ENCODE measurements at places on chromosomes 1 and 21.

- DNase-seq = no peak
These were observed 2.7 kb downstream of the CACNA1E start for GRCh38 chr1:181486098-181486420.

DNA sequence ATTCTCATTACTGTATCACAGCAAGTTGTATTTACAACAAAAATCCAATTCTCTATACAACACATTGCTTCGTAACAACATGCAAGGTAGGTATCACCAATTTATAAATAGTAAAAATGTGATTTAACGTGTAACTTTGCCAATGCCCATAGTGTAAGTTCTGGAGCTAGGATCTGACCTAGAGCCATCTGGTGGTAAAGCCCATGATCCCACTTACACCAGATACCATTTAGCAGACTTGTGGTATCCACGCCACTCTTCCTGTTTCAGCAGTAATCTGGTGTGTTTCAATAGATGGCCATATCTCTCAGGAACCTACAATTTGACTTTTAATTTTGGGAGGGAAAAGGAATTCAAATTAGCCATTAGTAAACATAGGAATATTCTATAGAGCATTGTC lies 10.2 kb downstream of the SETSIP start:
- DNase-seq = no peak

GRCh38 chr1:223270155-223270554 lies 93.8 kb downstream of the SUSD4 start:
- no peak for DNase-seq

- DNase-seq = no peak
These were observed 439.4 kb downstream of the CAMTA1 start for GRCh38 chr1:7224644-7225043.

DNA sequence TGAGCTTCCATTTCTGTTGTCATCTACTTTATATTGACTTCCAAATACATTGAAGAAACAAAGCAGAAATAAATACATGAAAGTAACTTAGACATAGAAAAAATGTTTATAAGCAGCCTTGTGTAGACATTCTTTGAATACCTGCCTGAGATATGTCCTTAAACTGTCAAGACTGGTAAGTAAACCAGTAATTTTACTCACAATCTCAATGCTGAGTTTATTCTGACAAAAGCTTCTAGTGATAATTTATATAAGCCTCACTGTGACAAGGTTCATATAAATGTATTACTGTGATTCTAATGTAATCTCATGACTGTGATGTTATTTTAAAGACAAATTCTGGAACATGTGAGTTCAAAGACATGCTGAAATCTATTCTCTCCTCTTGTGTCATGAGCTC lies 516.7 kb upstream of the B3GALT2 start:
- DNase-seq = no peak

DNA sequence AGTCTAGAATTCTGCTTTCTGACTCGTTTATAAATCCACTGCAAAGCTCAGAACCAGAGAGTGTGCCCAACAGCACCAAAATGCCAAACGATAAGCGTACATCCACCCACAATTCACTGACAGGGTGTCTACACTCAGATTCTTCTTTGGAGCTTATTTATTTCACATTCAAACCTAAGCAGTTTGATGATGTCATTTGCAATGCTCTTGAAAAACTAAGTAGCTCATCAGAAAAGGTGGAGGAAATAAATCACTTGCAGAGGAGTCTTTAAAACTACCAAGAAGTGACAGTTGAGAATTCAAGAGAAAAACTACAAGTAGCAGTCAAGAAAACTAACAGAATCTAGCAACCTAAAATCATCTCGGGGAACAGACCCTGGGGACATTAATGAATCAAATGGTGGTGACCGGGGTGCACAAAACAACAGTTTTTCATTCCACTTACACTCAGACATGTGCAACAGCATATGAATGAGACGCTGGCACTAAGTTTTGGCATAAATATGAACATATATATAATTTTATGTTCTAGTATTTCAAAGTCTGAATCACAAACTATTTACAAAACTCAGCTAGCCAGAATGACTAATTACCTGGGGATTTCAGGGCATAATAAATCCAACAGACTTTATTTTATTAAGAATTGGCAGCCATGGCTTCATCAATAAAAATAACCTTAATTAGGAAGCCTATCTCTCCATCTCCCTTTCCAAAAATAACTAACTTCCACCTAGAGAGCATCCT lies 119.4 kb downstream of the SIPA1L2 start:
- no peak for DNase-seq

DNA sequence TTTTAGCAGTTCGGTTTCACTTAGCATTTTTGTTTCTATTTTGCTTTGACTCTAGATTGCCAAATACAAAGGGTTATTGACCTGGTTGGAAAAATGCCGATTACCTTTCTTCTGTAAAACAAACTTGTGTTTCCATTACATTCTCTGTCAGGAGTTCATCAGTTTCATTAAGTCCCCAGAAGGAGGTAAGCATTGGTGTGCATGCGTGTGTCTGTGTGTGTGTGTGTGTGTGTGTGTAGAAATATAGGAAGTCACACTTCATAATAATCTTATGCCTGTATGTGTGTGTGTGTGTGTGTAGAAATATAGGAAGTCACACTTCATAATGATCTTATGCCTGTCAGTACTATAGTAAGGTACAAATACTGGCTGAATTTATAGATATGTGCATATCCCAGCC lies 10.0 kb downstream of the RGSL1 start:
- no peak for DNase-seq

DNA sequence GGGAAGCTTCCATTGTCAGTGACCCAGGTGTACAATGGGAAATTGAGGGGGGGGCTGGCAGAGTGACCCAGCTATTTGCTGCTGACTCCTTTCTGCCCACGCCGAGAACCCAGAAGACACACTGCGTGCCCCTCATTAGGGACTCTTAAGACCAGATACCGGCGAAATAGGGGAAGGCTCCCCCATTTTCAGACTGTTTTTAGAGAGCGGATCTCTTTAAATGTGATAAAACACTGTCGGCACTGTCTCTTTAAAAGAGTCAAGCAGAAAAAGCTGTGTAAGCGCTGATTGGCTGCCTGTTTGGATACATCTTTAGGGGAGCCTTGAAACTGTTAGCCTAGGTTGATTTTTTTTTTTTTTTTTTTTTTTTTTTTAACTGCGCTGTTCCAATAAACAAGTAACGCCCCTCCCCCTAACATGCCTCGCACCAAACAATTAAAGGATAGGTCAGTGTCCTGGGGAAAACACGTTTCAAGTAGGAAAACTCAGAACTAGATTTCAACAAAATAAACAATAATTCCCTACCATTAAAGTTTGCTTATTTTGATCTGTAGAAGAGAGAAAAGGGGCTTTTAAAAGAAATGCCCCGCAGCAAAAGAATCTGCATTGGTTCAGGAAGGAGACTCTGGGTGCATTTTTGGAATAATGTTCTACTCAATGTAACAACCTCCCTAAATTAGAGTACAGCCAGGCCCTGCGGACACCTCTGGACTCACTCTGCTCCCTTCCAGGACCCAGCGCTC lies 1.4 kb upstream of the SSBP3 start:
- DNase-seq = peak; percentile 97

DNA sequence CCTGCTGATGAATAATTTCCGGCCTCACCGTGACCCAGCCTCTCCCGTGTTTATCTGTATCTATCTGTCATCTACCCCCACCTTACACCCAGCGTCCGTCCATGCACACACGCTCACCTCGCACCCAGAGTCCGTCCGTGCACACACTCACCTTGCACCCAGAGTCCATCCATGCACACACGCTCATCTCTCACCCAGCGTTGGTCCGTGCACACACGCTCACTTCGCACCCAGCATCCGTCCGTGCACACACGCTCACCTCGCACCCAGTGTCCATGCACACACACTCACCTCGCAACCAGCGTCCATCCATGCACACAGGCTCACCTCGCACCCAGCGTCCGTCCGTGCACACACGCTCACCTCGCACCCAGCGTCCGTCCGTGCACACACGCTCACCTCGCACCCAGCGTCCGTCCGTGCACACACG lies 25.0 kb upstream of the COL18A1 start:
- no peak for DNase-seq

- no peak for DNase-seq
These were observed 81.4 kb upstream of the PRDX6 start for GRCh38 chr1:173395762-173396161.

- DNase-seq = no peak
These were observed 10.8 kb downstream of the PARK7 start for GRCh38 chr1:7972285-7972684.

DNA sequence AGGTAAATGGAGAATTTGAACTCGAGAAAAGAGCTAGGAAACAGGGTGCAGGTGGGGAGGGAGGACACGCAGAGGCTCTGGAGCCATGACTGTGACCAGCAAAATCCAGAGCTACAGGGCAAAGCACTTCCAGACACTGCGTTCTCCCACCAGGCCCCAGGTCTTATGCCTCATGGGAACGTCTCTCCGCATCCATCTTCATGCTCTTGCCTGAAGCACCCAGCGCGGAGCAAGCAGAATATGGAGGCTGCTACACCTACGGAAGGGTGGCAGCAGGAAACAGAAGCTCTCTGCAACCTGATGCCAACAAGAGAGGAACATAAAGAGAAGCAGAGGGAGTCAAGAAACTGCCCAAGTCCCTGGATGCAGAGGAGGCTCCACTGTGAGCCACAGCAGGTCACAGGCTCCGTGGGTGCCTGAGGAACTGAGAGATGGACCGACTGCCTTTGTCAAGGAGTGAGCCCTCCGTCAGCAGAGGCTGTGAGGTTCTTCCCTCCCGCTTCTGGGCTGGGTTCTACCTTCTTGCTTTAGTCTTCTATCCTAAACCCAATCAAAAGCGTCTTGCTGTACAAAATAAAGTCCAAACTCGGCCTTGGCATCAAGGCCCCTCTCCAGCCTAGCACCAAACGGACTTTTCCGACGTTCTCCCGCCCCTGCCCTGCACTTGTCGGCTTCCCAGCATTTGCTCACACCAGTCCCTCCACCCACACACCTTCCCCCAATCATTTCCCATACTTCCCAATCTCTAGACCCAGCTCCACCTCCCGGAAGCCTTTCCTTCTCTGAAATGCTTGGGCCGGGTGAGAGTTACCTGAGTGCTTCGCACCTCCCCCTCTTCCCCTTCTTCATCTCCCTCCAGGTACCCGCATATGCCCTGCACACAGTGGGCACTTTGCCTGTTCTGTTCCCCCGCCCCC lies 930 bp downstream of the DHCR24 start:
- peak; percentile 29 for DNase-seq

GRCh38 chr1:16167331-16168143 lies 11.7 kb upstream of the EPHA2 start:
- DNase-seq = peak; percentile 77

- peak; percentile 91 for DNase-seq
These were observed 34.7 kb downstream of the TOMM20 start for GRCh38 chr1:235093696-235094592.

- DNase-seq = no peak
These were observed 30.5 kb upstream of the THEM4 start for GRCh38 chr1:151939779-151940178.

DNA sequence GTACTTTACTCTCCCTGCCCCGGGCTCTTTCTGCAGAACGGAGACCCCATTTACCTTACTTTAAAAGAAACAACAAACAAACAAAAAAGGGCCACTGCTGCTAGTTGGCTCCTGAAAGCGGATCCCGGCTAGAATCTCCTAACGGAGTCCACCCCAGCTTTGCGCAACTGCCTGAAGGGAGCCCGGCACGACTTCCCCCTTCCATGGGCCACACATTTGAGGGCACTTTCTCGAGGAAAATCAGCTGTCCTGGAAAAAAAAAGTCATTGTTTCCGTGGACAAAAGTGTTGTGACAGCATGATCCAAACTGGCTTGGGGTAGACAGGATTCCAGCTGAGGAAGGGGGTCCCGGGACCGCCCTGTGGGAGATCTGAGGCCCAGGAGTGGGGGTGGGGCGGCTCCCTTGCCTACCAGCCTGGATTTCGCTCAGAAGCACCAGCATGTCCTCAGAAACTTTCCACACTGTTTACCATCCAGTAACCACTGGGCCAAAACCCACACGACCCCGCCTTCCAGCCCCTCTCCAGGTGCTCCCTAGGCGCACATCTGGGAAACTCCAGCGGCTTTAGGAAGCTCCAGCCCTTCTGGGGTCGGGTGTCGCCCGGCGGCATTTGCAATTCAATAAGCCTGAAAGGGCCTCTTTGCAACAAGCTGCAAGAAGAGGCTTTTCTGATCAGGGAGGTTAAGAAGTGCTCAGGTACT lies 4.8 kb downstream of the RIPK4 start:
- DNase-seq = no peak

DNA sequence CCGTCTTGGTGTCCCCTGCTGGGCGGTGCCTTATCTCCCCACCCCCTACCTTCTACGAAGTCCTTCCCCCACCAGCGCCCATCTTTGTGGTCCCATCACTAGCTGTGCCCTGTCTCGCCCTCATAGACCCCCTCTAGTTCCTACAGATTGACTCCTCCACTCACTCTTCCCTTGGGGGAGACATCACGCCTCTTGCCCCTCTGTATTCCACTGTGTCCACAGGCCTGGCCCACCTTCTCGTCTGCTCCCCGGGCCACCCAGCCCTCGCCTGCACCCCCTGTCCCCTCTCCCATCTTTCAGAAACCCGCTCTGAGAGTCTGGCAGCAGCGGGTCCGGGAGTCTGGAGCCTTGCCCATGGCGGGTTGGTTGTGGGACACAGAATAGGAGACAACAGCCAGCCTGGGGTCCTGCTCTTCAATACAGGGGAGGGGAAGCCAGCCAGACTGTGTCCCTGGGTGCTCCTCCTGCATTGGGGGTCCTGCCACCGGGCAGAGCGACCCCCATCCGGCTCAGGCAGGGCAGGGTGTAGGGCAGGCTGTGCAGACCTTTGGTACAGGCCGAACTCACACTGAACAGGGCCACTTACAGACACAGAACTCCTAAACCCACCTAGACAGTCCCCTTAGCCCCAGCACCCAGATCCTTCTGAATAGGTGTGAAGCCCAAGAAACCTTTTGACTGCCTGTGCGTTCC lies 1.1 kb downstream of the RNF187 start:
- no peak for DNase-seq

DNA sequence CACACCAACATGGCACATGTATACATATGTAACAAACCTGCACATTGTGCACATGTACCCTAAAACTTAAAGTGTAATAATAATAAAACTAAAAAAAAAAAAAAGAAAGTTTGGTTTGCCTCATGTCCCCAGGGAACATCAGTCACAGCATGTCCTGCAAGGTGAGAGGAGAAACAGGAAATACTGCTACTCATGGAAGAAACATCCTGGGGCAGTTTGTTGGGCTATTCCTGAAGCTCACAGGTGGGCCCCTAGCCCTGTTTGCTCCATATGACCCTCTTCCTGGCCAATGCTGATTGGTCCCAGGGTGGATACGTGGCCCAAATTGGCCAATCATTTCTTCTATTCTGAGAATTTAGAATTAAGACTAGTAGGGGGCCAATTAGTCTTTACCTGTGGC lies 103.4 kb upstream of the ADAR start:
- no peak for DNase-seq

- no peak for DNase-seq
These were observed 796.3 kb downstream of the LRRIQ3 start for GRCh38 chr1:73401666-73402065.
